ENCODE measurements at places on chromosomes 5 and 9.

- no peak for DNase-seq
Measured at GRCh38 chr5:3122216-3122615, 370.7 kb upstream of the IRX2 start.

DNA sequence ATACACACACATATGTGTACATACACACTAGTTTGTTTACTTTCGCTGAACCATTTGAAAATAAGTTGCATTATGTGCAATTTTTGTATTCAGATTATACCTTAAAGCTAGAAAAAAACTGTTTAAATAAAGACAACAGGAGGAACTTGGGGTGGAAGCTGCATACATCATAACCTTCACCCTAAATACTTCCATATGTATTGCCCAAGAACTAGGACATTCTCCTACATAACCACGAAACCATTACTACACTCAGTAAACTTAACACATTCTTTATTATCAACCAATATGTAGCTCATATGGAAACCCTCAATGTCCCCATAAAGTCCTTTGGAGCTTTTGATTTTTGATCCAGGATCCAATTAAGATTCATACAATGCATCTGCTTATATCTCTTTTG is 83.3 kb downstream of the GIN1 start:
- no peak for DNase-seq

DNA sequence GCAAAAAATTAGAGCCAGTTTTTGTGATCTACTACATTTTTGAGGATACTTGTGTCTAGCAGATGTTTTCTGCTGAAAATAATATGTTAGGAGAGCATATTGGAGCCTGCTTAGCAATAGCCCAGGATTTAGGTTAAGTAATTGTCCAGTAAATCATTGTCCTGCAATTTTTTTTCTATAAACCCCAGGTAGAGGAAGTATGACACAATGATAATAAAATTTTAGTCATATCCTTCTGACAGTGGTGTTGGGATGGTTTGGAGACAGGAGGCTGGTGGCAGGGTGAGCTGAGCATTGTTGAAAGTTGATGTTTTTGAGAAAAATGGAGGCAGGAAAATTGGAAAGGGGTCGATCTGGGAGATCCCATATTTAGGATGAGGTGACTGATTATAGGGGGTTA is 3.5 kb downstream of the SNCAIP start:
- DNase-seq, result no peak

GRCh38 chr9:116605060-116605459 is 82.0 kb upstream of the TRIM32 start:
- no peak for DNase-seq

GRCh38 chr5:88824141-88824540 is 58.8 kb downstream of the MEF2C start:
- DNase-seq, result no peak

DNA sequence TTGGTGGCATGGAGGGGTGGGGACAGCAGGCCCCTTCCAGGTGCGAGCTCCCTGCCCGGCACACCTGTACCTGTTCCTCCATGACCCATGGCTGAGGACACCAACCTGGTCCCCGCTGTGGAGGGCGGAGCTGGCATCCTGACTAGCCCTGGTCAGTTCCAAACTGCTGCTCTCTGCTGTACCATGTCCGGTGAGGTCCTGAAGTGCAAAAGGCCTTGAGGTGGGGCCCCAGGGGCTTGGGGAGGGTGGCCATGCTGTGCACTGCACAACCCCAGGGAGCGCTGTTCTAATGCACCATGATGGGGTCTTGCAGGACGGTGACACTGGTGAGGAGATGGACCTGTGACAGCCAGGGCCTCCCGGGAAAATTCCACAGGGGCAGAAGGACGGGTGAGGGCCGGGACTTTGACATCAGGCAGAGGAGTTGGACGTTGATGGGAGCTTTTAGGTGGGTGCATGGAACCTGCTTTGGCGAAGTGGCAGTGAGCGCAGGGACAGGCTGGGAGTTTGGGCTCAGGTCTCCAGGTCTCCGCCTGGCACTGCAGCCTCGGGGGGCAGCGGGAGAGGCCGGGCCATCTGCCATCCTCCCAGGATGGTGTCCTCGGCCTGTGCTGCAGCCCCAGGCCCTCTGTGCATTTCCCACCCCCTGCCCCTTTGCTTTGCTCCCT is 38.9 kb downstream of the COL5A1 start:
- no peak for DNase-seq

DNA sequence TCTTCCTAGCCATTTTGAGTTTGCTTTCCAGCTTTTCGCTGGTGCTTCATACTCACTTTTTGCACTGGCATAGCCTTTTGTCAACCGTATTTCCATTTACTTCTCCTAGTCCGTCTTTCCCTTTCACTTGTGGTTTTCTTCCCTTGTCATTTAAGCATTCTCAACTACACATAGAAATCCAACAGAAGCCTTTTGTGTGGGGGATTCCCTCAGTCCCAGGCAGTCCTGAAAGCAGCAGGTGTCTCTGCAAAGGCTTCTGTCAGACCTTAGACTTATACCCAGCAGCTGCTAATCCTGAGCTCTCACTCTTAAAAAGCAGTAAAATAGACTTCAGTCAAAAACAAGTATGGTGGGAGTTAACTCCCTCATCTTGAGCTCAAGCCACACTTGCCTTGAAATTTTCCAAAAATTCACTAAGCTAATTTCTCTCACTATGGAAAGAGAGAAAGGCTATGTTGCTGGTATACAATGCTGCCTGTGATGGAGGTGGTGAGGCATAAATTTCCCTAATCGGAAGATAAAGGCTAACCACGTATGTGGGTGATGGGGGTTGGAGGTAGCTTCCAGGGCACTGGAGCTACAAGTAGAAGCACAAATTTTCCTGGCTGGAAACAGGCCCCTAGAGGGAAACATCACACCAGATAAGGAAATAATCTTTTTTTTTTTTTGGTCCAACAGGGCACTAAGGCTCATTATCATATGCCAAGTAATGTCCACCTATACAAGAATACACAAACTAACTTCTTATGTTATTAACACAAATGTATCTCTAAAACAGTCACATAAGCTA is 34.8 kb upstream of the IFNK start:
- DNase-seq, result no peak

DNA sequence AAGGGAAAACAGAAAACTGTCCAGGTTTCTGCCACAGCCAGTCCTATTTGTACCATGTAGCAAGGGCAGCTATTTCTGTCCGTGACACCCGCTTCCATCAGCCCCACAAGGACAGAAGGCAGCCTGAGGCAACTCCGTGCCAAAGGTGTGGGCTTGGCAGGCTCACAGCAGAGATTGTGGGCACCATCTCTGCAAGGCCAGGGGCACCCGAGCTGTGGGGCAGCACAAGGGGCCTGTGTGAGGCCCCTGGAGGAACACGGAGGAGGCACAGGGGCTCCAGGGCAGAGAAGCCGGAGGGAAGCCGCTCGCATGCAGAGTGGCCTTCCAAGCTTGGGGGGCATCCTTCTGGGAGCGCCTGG is 43.5 kb downstream of the COL23A1 start:
- DNase-seq, result no peak

GRCh38 chr9:110928599-110928998 is 109.7 kb downstream of the LPAR1 start:
- no peak for DNase-seq

DNA sequence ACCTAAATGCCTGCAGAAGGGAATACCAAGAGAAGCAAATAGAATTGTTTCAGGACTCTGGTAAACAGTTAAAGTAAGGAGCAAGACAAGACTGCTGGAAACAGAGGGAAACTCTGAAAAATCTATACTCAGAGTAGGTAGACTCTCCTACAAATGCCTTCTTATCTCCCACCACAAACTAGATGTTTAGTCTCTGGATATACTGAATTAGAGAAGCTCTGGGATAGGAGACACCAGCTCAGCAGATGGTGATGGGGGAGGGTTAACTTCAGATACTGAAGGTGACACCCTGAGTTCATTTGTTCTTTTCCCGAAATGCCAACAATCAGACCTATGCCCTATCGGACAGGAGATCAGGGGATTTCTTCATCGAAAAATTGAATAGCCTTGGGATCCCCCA is 54.1 kb upstream of the CHD1 start:
- DNase-seq, result no peak

DNA sequence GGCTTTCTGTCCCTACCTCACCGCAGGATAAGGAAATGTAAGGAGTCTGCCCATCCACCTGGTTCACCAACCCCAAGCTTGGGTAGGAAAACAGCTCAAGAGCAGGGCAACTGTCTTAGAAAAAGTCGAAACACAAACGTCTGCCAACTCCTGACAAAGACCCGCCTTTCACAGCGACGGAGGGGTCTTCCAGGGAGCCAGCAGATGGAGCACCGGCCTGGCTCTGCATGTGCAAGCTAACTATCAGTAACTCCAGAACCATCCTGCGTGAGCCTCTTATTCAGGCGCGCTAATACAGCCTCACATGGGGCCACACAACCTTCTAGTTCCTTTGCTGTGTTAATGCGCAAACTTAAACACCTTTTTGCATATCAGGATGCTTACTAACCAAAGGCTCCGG is 26.9 kb downstream of the CAMSAP1 start:
- no peak for DNase-seq

- DNase-seq, result no peak
Measured at GRCh38 chr9:91162784-91163443, 198.8 kb downstream of the AUH start.

GRCh38 chr5:103264508-103264907 is 5.9 kb downstream of the MACIR start:
- DNase-seq, result no peak

- no peak for DNase-seq
Measured at GRCh38 chr5:71974622-71975021, 132.7 kb upstream of the MAP1B start.

DNA sequence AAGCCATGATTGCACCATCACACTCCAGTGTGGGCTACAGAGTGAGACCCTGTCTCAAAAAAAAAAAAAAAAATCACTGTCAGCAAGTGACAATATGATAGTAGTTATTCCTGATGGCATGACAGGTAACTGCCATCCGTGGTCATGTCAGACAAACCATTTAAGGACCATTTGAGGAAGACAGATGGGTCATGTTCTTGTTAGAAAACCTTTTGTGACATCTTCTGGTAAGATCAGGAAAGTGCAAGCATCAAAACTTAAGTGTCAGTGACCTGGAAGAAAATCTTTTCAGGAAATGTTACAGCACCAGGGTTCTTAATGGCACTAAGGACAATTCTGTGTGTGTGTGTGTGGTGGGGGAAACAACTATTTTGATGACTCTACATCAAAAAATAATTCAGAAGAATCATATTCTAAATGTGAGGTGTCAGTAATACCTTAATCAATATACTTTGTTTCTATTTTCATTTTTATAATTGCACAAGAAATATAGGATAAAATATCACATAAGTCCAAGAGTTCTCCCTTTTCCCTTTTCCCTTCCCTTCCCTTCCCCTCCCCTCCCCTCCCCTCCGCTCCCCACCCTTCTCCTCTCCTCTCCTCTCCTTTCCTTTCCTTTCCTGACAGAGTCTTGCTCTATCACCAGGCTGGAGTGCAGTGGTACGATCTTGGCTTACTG is 17.8 kb downstream of the SLC38A9 start:
- no peak for DNase-seq

DNA sequence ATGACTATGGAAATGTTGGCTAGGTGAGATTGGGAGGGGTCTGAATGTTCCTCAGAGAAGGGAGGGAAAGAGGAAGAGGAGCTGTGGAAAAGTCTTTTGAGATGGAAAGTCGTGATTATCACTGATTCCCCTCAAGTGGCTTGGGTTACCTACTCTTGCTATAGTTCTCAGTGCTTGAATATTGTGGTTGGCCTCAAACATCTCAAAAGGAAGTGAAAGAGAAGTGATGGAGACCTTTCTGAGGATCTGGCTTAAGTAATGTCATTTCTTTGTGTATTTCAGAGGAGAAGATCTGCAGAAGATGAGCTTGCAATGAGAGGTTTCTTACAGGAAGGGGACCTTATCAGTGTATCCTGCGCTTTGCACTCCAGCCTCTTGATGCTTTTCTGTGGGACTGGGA is 5.5 kb downstream of the EXOSC2 start:
- no peak for DNase-seq

GRCh38 chr5:77850536-77851175 is 74.5 kb upstream of the TBCA start:
- no peak for DNase-seq

- DNase-seq, result no peak
Measured at GRCh38 chr5:169430671-169431070, 129.7 kb upstream of the SLIT3 start.

DNA sequence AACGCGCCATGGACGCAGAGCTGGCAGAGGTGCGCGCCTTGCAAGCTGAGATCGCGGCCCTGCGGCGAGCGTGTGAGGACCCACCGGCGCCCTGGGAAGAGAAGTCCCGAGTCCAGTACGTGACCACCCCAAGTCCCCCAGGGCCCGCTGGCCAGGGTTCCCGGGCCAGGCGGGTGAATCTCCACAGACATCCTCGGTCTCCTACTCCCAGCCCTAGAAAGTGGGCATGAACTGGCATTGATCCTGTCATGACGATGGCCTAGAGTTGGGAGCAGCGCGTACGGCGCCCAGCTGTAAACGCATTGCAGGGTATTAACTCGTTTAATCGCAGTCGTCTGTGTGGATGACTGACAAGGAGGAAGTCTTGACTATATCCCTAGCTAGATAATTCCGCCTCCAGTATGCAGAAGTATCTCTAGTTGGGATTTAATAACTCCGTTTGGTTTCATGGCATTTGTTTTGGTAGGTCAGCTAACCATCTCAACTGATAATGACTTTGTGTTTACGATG is 293 bp downstream of the CENPP start:
- DNase-seq, result no peak

DNA sequence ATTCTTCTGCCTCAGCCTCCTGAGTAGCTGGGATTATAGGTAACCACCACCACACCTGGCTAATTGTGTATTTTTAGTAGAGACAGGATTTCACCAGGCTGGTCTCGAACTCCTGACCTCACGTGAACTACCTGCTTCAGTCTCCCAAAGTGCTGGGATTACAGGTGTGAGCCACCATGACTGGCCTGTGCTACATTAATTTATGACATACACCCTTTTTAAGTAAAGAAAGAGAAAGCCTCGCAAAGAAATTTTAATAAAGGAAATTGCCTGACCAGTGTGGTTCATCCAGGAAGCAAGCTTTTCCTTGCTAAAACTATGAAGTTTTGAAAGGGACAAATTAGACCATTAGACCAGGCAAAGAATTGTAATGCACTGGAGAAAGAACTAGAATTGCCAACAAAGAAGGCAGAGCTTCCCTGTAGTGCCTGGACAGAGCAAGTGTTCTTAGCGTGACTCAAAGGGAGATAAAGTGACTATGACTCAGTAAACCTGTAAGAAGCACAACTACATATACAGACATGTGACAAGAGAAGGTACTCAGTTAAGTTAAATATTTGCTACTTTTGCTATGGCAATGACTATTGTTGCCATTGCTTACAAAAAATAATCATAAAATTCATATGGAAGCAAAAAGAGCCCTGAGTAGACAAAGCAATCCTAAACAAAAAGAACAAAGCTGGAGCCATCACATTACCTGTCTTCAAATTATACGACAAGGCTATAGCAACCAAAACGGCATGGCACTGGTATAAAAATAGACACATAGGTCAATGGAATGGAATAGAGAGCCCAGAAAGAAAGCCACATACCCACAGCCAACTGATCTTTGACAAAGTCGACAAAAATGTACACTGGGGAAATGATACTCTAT is 54.6 kb downstream of the FYB1 start:
- no peak for DNase-seq

GRCh38 chr5:65125591-65126541 is 355.9 kb downstream of the ADAMTS6 start:
- no peak for DNase-seq

All from hematopoietic multipotent progenitor cell treated with erythropoietin and hydrocortisone succinate and interleukin-3 and kit ligand, for 15 days (in vitro differentiated cells).